ENCODE measurements at places on chromosomes 13 and 19.

GRCh38 chr13:100044936-100045335 lies 44.0 kb upstream of the PCCA start:
- no peak for DNase-seq

DNA sequence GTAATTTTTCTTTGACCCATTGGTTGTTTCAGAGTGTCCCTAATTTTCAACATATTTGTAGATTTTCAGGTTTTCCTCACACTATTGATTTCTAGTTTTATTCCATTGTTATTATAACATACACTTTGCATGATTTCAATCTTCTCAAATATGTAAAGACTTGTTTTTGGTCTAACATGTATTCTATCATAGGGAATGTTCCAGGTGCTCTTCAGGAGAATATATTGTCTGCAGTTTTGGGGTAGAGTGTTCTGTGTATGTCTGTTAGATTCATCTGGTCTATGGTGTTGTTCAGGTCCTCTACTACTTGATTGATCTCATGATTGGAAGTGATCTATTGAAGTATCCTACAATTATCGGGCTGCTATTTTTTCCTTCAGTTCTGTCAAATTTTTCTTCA lies 440.9 kb upstream of the MIR17HG start:
- no peak for DNase-seq

- no peak for DNase-seq
These were observed 13.2 kb downstream of the SYDE1 start for GRCh38 chr19:15120135-15121026.

DNA sequence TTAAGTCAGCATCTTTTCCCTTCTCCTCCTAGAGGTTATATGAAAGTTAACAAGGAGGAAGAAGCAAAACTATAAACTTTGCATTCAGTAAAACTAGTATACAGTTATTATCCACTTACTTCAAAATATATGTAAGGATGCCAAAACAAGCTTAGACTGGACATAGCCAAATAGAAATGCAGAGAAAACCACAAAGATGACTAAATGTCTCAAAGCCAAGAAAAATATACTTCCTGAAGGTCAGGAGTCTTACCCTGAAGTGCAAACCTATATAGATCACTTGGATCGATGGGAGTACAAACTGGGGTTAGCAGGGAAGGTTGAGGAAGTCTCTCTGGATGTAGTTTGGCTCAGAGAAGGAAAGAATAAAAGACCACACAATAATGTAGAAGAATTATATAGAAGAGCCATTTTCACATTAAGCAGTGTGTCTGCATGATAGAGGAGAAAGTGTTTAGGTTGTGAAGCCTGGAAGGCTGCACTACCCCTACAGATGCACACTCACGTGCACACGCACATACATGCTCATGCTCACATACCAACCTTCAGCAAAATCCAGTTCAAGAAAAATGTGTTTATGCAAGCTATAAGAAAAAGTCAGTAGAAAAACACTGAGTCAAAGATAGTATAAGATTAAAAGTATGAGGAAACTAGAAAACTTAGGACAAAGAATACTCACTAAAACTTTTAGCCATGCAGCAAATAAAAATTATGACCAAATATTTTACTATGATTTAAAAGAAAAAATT lies 112.1 kb upstream of the RXFP2 start:
- no peak for DNase-seq

GRCh38 chr19:12985049-12985776 lies 10.1 kb upstream of the NFIX start:
- DNase-seq, result no peak

- DNase-seq, result no peak
These were observed 258.5 kb downstream of the FGF9 start for GRCh38 chr13:21929400-21929799.

DNA sequence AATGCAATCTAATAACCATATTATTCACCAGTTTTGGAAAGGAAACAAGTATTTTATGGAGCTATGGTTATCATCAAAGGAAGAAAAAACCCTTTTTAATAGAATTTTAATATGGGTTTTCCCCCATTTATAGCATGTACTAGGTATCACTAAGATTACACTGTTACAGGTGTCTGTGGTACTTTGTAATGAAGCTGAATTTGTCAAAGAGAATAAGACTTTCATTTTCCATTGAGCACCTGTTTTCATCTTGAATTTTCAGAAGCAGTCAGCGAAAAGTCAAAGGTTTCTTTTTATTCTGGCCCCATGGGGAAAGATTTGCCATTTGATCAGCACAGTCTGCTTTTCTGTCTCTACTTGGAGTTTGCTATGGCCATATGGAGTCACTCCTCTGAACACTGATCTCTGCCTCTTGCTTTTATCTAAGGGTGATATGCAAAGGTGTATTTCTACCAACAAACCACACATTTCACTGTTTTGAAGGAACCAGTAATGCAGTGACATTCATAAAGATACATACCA lies 590.0 kb downstream of the DCT start:
- DNase-seq, result no peak

GRCh38 chr13:75798353-75799255 lies 162.5 kb downstream of the LMO7 start:
- no peak for DNase-seq

DNA sequence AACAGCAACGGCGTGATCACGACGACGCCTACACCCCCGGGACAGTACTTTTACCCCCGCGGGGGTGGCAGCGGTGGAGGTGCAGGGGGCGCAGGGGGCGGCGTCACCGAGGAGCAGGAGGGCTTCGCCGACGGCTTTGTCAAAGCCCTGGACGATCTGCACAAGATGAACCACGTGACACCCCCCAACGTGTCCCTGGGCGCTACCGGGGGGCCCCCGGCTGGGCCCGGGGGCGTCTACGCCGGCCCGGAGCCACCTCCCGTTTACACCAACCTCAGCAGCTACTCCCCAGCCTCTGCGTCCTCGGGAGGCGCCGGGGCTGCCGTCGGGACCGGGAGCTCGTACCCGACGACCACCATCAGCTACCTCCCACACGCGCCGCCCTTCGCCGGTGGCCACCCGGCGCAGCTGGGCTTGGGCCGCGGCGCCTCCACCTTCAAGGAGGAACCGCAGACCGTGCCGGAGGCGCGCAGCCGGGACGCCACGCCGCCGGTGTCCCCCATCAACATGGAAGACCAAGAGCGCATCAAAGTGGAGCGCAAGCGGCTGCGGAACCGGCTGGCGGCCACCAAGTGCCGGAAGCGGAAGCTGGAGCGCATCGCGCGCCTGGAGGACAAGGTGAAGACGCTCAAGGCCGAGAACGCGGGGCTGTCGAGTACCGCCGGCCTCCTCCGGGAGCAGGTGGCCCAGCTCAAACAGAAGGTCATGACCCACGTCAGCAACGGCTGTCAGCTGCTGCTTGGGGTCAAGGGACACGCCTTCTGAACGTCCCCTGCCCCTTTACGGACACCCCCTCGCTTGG lies 966 bp downstream of the JUNB start:
- DNase-seq, result peak; percentile 80

- no peak for DNase-seq
These were observed 32.6 kb upstream of the ADGRE1 start for GRCh38 chr19:6854758-6855157.

DNA sequence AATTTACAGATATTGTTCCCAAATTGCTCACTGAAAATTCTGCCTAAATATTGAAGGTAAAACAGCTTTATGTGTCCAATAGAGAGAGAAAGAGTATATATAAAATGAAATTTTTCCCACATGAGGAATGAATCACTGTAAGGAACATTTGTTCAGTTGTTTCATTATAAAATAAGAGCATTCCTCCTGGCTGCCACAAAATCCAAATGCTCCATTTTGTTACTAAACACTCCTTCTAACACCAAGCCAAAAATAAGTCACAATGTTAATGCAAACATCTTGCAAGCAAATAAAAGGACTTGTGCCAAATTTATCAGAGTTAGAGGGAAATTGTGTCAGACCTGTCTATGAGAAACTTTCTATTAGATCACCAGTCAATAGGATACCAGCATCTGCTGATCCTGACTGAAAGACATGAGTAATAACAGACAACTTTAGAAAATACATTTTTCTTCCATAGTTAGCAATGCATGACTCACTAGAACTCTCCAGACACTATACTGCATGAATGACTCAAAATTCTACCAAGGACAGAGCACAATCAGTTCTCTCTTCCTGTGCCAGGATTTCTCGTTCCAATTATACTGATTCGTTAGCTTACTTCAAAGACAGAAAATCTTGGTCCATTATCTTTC lies 83.5 kb upstream of the FNDC3A start:
- no peak for DNase-seq

DNA sequence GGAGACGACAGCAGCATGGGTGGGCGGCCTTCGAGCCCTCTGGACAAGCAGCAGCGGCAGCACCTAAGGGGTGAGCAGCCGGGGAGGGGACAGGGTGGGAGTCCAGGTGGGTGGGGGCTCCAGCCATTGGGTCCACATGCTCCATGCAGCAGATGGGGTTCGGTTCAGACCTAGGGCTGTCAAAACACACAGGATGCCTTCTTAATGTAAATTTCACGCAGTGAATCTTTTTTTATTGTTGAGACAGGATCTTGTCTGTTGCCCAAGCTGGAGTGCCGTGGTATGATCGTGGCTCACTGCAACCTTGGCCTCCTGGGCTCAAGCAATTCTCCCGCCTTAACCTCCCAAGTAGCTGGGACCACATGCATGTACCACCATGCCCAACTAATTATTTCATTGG lies 15.9 kb downstream of the PGLS start:
- DNase-seq, result no peak

DNA sequence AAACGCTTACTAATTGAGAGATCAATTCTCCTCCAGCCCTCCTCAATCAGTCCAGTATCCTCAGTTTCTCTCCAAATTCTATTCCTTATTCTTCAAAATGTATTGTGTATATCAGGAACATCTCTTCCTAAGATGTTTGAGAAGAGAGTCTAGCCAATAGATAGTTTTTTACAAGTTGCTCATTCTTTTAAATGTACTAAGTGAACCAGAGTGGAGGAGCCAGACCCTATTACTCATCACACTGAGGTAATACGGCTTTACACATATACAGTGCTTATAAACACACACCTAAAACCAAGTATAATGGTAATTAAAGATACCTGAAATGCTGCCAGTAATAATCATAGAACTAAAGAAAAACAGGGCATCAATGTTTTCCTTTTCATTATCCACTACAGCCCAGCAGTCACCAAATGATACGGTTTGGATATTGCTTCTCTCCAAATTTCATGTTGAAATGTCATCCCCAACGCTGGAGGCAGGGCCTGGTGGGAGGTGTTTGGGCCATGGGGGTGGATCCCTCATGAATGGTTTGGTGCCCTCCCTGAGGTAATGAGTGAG lies 45.2 kb upstream of the HMGB1 start:
- DNase-seq, result no peak

DNA sequence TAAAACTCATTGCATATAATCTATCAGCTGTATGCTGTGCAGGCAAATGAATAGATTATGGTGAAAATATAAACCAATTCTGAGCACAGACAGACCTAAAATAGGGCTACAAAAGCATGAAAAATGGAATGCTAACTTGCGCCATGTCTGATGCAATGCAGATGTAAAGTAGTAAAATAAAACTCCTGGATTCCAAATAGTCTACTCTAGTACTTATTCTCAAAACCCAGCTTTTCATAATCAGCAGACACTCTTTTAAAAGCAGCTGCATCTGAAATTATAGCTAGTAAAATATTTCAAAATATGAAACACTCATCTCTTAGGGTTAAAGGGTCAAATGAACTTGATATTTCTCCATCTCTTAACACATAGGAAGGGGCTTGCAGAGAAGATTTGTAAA lies 4.7 kb upstream of the POMP start:
- no peak for DNase-seq

DNA sequence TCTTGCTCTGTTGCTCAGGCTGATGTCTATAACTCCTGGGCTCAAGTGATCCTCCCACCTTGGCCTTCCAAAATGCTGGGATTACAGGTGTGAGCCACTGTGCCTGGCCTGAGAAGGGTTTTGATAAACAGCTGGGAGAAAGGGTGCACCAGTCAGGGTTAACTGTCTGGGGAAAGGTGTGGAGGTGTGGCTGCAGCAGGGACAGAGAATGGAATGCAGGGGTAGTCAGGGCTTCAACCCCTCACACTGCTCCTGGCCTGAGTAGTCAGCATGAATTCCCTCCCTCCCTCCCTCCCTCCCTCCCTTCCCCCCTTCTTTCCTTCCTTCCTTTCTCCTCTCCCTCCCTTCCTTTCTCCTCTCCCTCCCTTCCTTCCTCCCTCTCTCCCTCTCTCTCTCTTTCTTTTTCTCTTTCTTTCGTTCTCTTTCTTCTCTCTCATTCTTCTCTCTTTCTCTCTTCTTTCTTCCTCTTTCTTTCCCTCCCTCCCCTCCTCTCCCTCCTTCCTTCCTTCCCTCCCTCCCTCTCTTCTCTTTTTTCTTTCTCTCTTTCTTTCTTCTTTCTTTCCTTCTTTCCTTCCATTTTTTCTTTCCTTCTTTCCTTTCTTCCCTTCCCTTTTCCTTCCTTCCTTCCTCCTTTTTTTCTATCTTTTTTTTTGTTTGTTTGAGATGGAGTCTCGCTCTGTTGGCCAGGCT lies 16.0 kb downstream of the MYO1F start:
- no peak for DNase-seq

DNA sequence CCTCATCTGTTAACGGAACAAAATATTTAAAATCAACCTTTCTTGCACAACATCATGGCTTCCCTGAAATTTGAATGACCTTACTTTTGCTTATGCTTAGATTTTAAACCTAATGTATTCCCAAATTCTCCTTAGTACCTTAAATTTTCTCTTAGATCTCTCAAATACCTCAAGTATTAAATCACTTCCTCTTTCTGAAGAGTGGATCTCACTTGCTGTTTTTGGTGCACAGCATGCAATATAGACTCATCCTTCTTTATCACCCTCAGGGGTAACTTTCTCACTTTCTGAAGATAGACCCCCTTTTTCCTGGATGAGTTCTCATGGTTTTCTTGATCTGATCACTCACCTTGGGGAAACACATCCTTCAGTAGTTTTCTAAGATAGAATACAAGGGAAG lies 871.7 kb downstream of the DACH1 start:
- no peak for DNase-seq

GRCh38 chr13:40979232-40979631 lies 39.9 kb downstream of the ELF1 start:
- DNase-seq, result no peak

DNA sequence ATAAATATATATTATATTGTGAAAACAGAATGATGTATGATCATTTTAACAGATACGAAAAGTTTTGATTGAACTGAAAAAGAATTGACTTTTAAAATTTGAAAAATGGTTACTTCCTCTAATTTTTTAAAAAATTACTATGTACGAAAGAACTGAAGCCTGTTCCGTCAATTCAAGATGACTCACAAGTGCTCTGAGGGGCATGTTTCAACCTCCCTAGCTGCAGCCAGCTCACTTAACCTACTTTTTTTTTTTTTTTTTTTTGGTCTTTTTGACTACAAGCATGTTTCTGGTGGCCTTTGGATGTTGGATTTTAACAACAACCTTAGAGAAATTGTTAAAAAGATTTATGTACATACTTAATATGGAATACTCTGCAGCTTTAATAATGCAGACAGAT lies 1139.3 kb downstream of the DIAPH3 start:
- no peak for DNase-seq

GRCh38 chr13:107580741-107581412 lies 634.5 kb downstream of the LIG4 start:
- no peak for DNase-seq

DNA sequence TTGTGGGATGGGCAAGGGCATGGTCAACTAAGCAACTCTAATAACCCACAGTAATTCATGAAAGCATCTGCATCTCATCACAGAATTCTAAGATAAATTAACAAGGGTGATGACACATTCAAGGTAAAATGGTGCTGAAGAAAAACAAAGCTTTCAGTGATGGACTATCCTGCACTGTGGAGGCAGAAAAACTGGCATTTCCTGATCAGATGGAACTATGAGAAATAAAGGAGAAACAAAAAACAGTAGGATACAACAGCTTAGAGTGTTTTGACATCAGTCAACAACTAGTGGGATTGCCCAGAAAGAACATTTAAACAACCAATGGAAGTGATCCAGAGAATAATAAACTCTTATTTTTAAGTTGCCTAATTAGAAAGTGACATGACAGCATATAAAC lies 327.0 kb downstream of the KLF5 start:
- no peak for DNase-seq

Data from ecto neural progenitor cell (in vitro differentiated cells).